Left ventricle myocardium inferior (tissue), 1 donor: ENCODE measurements at places on chromosomes 13 and 19. TPM values are rescaled to one million over a fixed set of nuclear protein-coding genes. Genes with fewer than 3 reads are reported as not detected.

GRCh38 chr19:18415178-18415867 is 3.9 kb upstream of the SSBP4 start:
- H3K27me3 ChIP-seq, result peaks cover 46% of the 10 kb centered on the region
- peak; percentile 81 for DNase-seq
- no peaks in the 10 kb centered on the region for H3K36me3 ChIP-seq
- H3K27ac ChIP-seq, result peak overlapping the region; percentile 99
- H3K4me1 ChIP-seq, result peaks cover 57% of the 10 kb centered on the region

DNA sequence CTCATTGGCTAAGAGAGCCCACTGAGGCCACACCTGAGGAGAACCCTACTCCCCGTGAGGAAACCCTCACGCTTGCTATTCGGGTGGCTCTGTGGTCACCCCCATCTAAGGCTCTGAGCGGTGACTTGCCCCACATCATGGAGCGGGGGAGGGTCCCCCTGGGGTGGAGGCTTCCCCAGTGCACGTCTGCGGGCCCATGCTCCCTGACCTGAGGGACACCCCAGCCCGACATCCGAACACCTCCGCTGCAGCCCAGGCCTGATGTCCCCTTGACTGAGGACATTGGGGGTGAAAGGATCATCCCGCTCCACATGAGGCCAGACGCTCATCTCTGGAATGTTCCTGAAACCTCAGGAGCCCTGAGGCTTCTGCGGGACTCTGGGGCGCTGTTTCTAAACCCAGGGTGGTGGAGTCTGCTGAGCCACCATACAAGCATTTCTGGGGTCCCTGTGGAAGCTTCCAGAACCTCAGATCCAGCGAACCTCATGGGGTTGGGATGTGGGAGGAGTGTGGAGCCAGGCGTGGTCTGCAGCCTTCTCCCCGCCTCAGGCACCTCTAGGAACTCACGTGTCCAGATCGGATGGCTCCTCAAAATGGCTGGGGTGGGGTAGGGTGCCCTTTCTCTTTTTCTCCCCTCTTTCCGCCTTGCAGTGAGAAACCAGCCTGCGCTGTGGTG is 19.9 kb downstream of the TMED1 start:
- peaks cover 15% of the 10 kb centered on the region for H3K4me1 ChIP-seq
- H3K4me3 ChIP-seq, result peak overlapping the region; percentile 22
- DNase-seq, result no peak
- H3K27ac ChIP-seq, result peak overlapping the region; percentile 38
- H3K27me3 ChIP-seq, result no peaks in the 10 kb centered on the region
- peaks cover 97% of the 10 kb centered on the region for H3K36me3 ChIP-seq

- H3K4me1 ChIP-seq, result peaks cover 73% of the 10 kb centered on the region
- peaks cover 15% of the 10 kb centered on the region for H3K36me3 ChIP-seq
- peak; percentile 53 for DNase-seq
These were observed 3.2 kb upstream of the SPACA6 start for GRCh38 chr19:51689751-51690453.

Gene ERFL
- not detected for total RNA-seq

- no peak overlapping the region for H3K27ac ChIP-seq
- H3K36me3 ChIP-seq, result no peaks in the 10 kb centered on the region
- no peak overlapping the region for H3K4me3 ChIP-seq
- peaks cover 2% of the 10 kb centered on the region for H3K4me1 ChIP-seq
These were observed 129.3 kb downstream of the KCNRG start for GRCh38 chr13:50144246-50145160.

- DNase-seq, result no peak
- no peaks in the 10 kb centered on the region for H3K27me3 ChIP-seq
- H3K4me1 ChIP-seq, result peaks cover 100% of the 10 kb centered on the region
- peak overlapping the region; percentile 91 for H3K27ac ChIP-seq
- peaks cover 87% of the 10 kb centered on the region for H3K36me3 ChIP-seq
- peak overlapping the region; percentile 21 for H3K4me3 ChIP-seq
These were observed 34.4 kb downstream of the CAPN12 start for GRCh38 chr19:38709671-38710415.
